NCI-H1417 (cell line): ENCODE measurements at places on chromosomes 2 and 18.

DNA sequence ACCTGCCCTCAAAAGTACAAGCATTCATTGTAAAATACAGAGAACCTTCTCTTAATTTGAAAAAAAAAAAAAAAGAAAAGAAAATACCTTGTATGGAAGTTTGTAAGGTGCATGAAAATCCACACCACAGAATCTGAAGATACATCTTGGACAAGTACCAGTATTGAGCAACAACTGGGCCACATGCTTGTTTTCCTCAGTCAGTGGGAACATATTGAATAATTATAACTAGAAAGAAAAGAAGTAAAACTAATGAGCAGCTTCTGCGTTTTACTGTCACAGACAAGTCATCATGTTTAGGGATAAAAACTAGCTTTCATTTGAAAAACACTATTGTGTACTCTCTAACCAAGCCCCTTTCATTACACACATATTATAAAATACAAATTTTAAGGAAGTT is 5.8 kb upstream of the PEX13 start:
- no peak for DNase-seq

GRCh38 chr2:219440388-219441256 is 6.0 kb downstream of the SPEG start:
- no peak for DNase-seq

DNA sequence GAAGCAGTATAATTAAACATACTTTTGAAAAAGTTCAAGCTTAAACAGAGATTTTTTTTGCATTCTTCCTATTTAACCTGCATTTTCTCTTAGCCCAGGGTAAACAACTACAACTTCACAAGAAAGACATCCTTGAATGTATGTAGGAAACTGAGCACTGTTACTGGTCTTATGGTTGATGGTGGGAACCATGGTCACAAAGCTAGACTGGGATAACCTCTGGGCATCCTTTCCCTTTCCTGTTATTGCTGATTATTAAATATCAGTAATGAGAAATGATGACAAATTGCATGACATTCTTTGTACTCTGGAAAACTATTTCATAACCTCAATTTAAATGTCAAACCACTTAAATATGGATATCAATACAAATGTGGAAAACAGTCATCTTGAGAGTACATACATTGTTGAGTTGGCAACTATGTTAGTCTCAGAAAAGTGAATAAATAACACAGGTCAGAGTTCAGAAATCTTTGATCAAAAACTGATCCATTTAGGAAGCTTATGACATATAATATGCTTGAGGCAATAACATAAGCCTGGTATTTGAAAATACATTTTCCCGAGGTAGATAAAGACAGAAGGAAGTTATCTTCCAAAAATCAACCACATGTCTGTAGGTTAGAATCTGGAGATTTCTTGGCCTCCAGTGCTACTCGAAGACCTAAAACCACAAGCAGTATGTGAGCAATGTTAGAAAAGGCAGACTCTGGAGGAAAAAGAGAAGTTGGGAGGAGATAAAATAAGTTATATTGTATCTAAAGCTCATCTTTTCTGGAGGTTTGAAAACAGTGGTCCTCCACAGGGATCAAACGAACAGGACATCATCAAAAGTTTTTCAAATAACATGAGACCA is 65.2 kb upstream of the ST8SIA5 start:
- DNase-seq: no peak

- no peak for DNase-seq
Measured at GRCh38 chr2:68936427-68936826, 16.3 kb downstream of the GKN2 start.

GRCh38 chr2:133811409-133812125 is 243.3 kb upstream of the NCKAP5 start:
- no peak for DNase-seq

DNA sequence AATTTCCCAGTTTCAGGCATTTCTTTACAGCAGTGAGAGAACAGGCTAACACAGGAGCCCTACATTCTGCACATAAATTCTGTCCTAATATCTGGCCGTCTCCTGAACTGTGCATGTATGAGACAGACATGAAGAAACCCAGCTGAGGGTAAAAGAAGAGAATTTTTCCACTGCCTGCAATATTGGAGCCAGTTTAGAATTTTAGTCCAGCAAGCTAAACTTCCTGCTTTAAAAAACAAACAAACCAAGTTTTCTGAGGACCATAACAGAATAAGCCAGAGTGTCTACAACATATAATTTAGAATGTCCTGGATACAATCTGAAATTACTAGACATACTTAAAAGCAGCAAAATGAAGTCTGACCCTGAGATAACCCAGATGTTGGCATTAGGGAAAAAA is 215.1 kb upstream of the KLHL29 start:
- no peak for DNase-seq

DNA sequence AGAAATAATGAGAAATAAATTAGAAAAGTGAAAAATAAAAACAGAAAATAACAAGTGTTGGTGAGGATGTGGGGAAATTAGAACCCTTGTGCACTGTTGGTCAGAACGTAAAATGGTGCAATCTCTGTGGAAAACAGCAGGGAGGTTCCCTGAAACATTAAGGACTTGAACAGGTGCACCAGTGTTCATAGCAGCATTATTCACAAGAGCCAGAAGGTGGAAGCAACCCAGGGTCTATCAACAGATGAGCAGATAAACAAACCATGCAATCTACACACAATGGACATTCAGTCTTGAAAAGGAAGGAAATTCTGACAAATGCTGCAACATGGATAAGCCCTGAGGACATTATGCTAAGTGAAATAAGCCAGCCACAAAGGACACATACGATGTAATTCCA is 58.2 kb upstream of the TFCP2L1 start:
- no peak for DNase-seq

DNA sequence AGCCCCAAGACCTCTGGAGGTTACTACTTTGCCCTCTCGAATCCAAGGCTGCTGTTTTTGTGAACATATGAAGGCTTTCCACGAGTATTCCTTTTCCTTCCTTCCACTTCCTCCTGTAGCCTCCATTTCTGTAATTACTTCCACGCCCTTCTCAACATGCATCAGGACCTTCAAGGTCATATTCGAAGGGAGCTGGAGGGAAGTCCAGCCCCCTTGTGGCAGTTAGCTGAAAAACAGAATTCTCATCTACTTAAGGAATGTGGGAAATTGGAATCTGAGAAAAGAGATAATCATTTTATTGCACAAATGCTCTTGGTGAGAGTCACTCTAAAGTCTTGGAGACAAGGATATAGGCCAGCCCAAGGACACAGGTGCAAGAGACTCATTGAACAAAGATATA is 1000.2 kb downstream of the TDRD15 start:
- peak; percentile 7 for DNase-seq
